ENCODE measurements at places on chromosomes 11 and 22.

GRCh38 chr11:109644152-109644551 is 222.2 kb downstream of the C11orf87 start:
- DNase-seq: no peak

DNA sequence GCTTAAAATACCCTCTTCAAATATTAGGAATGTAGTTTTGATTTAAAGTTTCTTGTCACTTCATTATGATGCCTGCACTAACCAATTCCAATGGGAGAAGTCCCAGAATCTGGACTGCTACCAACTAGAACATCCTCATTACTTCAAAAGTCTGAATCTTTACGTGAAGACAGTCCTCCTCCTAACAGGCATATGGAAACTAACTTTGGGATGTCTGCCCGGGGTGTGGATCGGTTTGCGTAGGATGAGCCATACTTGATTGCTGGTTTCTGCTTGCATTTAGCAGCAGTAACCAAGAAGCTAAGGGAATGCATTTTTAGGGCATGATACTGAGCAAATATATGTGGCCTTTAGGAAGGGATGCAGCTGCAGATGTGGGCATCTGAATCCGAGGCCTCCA is 177.1 kb downstream of the LRRC4C start:
- DNase-seq: no peak

DNA sequence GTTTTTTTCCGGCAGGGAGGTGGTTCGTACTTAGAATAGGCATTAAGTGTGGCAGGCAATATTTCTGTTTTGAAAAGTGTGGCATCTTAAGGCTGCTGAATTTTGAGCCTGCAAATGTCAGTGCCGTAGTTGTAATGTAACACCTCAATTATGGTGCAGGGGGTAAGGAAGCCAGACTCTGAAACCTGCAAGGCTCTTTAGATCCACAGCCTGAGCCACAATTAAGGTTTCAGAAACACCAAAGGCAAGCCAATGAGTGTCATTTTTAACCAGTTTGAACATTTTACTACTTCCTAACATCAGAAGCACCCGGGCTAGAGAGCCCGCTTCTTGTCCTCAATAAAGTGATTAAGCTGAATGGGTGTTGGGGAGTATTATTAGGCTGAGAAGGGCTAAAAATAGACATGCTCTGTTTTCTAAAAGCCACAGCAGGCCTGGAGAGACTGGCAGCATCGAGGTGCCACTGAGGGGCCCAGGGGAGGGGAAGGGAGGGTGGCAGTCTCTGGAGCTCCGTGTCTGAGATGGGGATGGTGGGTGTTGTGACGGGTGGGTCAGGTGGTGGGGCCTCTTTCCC is 113.4 kb downstream of the ZBTB16 start:
- DNase-seq: no peak

DNA sequence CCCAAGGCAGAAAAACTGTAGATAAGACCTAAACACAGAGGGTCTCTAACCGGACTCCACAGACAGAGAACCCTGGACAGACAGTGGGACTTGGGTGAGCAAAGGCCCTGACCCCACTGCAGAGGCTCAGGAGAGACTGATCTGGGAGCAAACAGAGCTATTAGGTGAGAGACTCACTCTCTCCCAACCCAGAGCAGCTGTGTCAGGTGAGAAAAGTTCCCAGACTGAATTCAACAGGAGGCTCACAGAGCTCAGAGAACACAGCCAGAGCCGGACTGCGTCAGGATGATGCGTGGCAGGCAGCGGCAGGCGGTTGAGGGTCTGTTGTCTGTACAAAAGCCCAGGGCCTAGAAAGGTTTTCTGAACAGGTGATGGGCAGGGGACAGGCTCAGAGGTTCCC is 5.5 kb downstream of the RFPL2 start:
- no peak for DNase-seq

GRCh38 chr11:43735961-43736360 is 55.4 kb downstream of the HSD17B12 start:
- no peak for DNase-seq

DNA sequence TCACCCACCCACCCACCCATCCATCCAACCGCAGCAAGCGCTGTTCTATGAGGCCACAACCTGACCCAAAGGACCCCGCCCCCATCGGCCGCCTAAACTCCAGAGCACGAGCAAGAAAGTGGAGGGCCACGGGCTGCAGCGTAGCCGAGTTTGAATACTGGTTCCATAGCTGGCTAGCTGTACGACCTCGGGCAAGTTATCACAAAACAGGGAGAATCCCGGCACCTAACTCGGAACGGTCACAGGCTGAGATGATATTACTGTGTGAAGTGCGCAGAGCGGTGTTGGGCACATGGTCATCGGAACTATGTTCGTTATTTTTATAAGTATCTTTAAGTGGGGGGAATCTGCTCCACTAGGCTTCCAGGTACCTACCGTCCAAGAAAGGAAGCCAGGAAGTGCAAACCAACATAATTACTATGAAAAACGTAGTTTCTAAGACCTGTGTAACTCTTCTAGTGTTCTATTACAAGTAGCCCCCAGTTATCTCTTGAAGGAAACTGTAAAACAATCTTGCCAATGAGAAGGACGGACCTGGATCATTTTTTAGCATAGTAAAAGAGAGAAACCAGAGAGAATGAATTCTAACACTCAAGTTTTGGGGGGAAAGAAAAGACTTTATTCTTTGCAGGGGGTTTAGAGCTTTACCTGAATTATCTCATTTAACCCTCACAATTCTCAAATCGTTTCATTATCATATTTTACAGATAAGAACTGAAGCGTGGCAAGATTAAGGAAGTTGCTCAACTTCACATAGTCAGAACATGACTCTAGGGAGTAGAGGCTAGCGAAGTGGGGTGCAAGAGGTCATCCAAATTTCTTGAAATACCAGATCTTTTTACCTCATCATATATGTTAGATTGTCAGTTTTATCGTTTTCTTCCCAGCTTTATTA is 663 bp upstream of the BUD13 start:
- no peak for DNase-seq

DNA sequence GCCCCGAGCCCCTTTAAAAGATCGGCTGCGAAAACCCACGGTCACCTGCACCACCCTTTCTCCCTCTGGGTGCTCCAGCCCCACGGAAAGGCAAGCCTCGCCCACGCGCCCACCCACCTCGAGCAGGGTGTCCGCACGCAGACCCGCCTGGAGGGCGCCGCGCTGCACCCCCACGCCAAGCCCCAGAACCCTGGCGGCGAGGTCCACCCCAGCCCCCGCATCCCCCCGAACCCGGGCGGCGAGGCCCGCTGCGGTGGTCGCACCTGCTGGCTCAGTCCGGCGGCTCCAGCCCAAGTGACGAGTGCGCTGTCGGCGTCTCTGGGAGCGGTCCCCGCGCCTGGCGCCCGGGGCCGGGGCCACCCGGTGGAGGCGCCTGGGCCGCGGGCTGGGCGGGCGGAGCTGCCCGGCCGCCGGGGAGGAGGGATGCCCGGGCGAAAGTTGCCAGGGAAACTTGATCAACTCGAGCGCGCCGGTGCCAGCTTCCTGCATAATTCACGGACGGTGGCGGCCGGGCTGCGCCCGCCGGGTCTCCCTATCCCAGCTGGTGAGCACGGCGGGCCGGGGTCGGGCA is 1.1 kb downstream of the SHANK2 start:
- no peak for DNase-seq

DNA sequence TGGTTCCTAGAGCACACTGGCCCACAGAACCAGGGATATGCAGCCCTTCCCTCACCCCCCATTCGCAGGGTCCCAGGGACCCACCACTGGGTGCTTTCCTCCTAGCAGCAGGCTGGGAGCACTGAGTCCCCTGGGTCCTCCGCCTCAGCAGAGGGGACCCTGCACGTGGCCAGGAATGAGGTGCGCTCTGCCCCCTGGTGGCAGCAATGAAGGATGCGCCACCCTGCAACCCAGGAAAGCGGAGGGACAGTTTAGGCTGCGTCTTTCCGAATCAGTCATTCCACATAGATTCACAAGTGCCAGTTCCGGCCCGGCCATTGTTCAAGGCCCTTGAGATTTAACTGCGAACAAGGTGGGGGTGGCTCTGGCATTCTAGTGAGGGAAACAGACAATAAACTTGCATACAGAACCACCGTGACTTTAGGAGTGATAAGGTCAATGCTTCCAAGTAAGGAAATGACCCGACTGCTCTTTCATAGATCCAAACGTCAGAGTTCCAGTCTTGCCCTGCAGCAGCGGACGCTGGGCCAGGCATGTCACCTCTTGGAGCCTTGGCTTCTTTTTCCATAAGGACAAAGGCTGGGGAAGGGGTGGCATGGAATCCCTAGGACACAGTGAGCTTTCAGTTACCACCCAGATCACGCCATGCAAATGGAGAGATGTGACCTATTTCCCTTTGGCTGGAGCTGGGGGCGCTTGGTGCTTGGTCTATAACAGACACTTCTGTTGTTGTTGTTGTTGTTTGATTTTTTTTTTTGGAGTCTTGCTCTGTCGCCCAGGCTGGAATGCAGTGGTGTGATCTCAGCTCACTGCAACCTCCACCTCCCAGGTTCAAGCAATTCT is 7.7 kb downstream of the RIN1 start:
- peak; percentile 84 for DNase-seq

GRCh38 chr22:41367039-41367679 is 14.6 kb upstream of the TEF start:
- no peak for DNase-seq

DNA sequence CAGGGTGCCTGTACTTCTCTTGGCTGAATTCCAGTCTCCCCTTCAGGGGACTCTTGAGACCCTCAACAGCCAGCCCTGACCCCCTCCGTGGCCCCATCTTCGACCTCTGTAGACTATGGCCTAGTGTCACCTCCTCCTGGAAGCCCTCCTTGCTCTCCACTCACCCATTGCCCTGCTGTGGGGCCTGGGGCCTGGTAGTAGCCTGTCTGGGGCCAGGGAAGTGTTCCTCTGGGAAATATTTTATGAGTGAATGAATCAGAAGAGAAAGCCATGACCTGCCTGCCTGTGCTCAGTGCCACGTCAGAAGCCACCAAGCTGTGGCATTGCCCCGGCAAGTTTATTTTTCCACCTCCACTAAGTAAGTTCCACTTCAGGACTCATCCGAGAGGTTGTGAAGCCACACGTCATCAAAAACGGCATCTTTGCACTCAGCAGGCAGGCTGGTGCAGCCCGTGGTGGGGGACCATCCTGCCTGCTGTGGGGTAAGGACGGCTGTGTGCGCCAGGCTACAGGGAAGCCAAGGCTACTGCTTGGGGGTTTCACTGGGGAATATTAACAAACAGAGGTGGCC is 59.6 kb upstream of the PPARA start:
- DNase-seq: no peak

DNA sequence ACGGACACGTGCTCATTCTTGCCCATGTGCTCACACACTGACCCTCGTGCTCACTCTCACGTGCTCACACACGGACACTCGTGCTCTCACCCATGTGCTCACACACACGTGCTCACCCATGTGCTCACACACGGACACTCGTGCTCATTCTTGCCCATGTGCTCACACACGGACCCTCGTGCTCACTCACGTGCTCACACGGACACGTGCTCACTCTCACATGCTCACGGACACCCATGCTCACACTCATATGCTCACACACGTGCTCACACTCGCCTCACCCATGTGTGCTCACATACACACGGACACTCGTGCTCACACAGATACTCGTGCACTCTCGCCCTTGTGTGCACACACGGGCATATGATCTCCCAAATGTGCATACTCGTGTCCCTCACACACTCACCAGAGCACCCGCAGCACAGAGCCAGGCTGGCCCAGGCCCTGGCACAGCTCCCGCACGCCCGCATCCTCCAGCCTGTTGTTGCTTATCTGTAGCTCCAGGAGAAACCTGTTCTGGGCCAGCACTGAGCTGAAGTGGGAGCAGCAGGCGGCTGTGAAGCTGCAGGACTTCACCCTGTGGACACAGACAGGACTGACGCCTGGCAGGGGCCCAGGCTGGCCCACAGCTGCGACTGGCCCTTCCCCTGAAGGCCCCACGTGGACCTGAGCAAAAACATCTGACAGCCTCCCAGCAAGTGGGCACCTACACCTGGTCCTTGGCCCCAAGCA is 9.3 kb downstream of the RNH1 start:
- no peak for DNase-seq

DNA sequence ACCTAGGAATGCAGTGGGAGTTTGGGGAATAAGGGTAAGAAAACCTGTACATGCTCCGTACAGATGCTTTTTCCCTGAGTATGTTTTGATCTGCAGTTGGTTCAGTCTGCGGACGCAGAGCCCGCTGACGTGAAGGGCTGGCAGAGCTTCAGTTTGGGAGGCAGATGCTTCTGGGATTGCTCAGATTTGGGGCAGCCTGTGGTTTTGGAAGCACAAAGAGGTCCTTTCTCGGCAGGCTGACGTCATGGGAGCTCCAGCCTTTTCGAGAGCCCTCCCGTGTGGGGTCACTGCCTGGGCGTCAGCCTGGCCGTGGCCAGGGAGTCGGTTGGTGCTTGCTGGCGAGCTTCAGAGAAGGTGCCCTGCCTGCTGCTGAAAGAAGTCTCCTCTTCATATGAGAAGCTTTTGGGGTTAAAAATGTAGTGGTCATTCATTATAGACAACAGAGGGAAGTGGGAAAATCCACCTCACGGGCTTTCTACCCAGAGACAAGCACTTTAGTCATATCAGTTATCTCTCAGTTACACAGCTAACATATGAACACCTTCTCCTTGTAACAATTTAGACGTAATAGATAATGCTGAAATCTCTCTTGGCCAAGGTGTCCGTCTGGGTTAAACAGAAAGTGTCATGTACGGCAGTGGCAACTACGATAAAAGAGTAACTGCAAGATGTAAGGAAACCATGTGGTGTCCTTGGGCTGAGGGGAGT is 26.8 kb downstream of the TPCN2 start:
- DNase-seq: no peak

DNA sequence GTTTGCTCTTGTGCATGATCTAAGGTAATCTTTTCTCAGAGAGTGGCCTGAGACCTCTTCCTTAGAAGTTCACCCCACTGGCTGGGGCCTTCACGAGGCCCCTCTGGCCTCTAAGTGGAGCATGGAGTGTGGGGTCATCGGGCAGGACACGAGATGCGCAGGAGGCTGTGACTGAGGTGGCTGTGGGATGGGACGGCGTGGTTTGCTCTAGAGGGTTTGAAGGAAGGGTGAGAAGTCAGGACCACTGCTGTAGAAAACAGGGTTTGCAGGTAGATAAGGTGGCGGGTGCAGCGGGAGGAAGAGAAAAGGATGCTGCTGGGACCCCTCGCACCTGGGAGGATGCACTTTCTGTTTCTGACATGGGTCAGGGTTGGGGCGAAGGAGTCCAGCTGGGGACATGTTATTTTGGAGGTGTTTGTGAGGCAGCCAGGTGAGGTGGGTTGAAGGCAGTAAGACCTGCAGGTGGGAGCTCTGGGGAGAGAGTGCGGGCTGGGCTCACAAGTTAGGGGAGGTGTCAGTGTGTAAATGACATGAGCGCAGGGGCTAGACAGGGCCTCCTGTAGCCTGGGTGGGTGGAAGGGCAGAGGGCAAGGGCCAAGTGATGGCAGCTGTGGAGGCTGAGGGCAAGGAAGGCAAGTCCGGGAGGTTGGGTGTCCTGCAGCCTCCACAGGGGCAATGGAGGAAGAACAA is 62.5 kb downstream of the KCNQ1 start:
- DNase-seq: no peak

- DNase-seq: no peak
Measured at GRCh38 chr22:21031545-21032036, 770 bp downstream of the SLC7A4 start.

GRCh38 chr22:34903416-34903815 is 162.5 kb upstream of the ISX start:
- DNase-seq: no peak
